ENCODE measurements at places on chromosomes 5 and 9. TPM values are rescaled to one million over a fixed set of nuclear protein-coding genes. Genes with fewer than 3 reads are reported as not detected.
A peak's percentile ranks its signal among the peaks of the same experiment; 100 is the strongest.

DNA sequence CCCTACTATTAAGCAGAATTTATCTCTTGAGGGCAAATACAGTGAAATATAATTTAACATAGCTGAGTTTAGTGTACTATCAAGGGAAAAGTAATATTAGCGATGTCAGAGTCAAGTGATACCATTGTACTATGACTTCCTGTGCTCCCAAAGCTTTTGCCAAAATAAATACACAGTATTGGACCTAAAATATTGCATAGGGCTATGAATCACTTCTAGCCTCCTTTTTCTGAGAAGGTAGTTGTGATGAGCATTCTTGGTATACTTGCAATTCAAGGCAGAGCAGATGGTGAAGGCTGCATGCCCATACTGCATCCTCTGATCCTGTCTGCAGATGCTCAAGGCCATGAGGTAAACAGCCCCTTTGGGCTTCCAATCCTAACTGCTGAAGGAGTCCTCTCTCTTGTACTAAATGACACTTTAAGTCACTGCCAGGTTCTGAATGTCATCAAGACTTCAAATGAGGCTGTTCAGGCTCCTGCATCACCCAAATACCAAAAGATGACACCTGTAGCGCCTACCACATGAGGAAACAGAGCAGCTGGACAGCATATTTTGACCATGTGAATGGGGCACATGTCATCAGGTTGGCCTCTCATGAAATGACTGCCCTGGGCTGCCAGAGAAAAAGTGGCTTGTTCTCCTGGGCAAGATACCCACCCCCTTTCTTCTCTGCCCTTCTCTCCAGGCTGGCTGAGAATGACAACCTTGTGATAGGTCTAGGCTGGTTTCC is 29.7 kb upstream of the PPP2CA start:
- no peaks in the 10 kb centered on the region for H3K36me3 ChIP-seq
- H3K27me3 ChIP-seq = no peaks in the 10 kb centered on the region
- no peak for DNase-seq
- H3K4me1 ChIP-seq = no peaks in the 10 kb centered on the region
- no peak overlapping the region for H3K4me3 ChIP-seq
- no peak overlapping the region for H3K27ac ChIP-seq

DNA sequence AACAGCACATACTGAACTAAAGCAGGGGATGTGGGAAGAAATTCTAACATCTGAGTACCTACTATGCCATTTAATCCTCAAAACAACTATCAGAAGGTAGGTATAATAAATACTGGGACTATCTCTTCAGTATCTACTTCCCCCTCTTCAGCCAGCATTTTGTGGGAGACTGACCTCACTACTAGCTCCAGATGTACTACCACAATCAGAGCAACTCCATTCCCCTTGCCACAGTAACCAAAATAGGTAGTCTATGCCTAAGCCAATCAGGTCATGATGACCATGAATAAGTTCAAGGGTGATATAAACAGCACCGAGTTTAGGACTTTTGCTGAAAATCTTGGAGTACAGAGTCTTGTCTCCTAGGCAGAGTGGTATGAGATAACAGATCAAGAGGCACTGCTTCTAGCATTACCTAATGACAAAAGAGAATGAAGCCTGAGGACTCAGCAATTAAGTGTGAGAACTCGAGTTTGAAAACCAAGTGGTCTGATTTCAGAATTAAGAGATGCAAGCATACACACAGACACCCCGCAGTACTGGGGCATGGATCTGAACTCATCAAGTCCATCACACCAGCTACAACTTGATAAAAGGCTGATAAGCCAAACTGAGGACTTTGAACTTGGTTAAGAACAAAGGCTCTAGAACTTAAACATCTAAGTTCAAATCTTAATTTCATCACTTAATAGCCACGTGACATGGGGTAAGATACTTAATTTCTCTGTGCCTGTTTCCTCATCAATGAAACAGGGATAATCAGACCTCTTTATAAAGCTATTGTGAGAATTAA is 9.7 kb downstream of the FNIP1 start:
- no peak overlapping the region for H3K4me3 ChIP-seq
- no peaks in the 10 kb centered on the region for H3K27me3 ChIP-seq
- no peaks in the 10 kb centered on the region for H3K36me3 ChIP-seq
- DNase-seq = no peak
- H3K4me1 ChIP-seq = no peaks in the 10 kb centered on the region
- H3K27ac ChIP-seq = no peak overlapping the region

DNA sequence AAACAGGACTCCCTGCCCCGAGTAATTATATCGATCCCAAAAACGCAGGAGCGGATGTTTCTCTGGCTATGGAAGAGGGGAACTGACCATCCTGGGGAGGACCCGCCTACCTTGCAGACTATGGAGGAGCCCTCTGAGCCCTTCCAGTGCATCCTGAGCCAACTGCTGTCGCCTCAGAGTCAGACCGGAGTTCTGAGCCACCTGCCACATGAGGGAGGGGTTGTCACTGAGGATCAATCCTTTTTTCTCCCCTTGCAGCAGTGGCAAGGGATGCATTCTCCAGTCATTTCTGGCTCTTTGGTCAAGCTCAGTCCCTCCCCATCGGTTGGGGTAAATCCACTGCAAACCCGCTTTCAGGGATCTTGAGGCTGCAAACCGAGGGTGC is 709 bp downstream of the FANCG start:
- H3K4me3 ChIP-seq = peak overlapping the region; percentile 71
- no peak for DNase-seq
- H3K27ac ChIP-seq = peak overlapping the region; percentile 73
- peaks cover 16% of the 10 kb centered on the region for H3K4me1 ChIP-seq
- H3K36me3 ChIP-seq = peaks cover 16% of the 10 kb centered on the region

- H3K4me1 ChIP-seq = peaks cover 9% of the 10 kb centered on the region
- no peak overlapping the region for H3K4me3 ChIP-seq
- no peaks in the 10 kb centered on the region for H3K36me3 ChIP-seq
- H3K27me3 ChIP-seq = no peaks in the 10 kb centered on the region
These were observed 174.9 kb upstream of the PAPPA start for GRCh38 chr9:115978659-115979096.

- no peaks in the 10 kb centered on the region for H3K36me3 ChIP-seq
- no peaks in the 10 kb centered on the region for H3K4me1 ChIP-seq
- no peak for DNase-seq
- no peak overlapping the region for H3K27ac ChIP-seq
These were observed 121.1 kb downstream of the BOD1 start for GRCh38 chr5:173495225-173495904.

The IFNA4 gene
- total RNA-seq = not detected

The NCBP1 gene
- total RNA-seq = 31.6 TPM

The NMUR2 gene
- 0.81 TPM for total RNA-seq

Data from left lung (tissue), 14 donors.